ENCODE measurements at places on chromosomes 13 and 19.
A peak's percentile ranks its signal among the peaks of the same experiment; 100 is the strongest.

- peak; percentile 86 for DNase-seq
These were observed 30.0 kb downstream of the VAV1 start for GRCh38 chr19:6802336-6803035.

DNA sequence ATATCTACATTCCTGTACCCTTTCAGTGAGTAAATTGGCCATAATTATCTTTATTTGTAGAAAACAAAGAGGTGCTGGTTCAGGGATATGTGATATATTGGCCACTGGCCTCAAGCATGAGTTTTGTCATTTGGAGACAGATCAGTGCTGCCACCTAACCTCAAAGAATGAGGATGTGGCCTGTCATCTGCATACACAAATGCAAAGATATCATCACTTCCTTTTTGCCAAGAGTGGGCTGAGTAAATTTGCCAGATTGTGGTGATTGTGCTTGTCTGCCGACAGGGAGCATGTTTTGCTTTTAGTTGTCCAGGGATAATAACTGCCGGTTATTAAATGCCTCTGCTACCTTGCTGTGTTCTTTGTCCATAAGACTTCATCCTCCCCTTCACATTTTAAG is 44.2 kb downstream of the WASF3 start:
- no peak for DNase-seq

- DNase-seq = no peak
These were observed 169.6 kb upstream of the GPR12 start for GRCh38 chr13:26929971-26930730.

- no peak for DNase-seq
These were observed 643.2 kb downstream of the LIG4 start for GRCh38 chr13:107572156-107572555.

DNA sequence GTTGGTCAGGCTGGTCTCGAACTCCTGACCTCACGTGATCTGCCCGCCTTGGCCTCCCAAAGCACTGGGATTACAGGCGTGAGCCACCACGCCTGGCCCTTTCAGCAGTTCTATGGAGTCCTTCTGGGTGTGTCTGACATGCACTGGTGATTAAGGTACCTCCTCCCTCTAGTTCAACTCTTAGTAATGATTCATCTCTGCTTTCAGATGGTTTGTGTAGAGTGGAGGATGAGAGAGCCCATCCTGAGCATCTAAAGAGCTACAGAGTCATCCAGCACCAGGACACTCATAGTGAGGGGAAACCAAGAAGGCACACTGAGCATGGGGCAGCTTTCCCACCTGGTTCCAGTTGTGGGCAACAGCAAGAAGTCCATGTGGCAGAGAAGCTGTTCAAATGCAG is 8.2 kb downstream of the ZNF584 start:
- DNase-seq = no peak

DNA sequence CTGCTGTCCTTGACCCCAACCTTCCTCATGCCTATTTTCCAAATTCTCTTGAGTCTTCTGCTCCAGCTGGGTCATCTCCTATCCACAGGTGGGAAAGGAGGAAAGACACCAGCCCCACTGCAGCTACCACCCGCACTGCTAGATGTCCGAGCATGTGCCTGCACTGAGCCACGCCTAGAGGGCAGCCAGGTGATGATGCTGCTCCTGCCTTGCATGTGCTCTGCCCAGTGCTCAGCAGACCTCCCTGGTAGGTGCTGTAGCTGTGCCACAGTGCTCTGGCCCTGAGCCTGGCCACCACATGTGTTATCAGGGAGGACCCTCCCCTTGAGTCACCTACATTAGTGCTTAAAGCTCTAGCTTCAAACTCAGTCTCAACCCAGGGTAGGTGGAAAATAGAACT is 6.9 kb upstream of the CYSLTR2 start:
- DNase-seq = no peak

GRCh38 chr19:44232867-44233266 is 20.5 kb downstream of the ZNF227 start:
- DNase-seq = no peak

DNA sequence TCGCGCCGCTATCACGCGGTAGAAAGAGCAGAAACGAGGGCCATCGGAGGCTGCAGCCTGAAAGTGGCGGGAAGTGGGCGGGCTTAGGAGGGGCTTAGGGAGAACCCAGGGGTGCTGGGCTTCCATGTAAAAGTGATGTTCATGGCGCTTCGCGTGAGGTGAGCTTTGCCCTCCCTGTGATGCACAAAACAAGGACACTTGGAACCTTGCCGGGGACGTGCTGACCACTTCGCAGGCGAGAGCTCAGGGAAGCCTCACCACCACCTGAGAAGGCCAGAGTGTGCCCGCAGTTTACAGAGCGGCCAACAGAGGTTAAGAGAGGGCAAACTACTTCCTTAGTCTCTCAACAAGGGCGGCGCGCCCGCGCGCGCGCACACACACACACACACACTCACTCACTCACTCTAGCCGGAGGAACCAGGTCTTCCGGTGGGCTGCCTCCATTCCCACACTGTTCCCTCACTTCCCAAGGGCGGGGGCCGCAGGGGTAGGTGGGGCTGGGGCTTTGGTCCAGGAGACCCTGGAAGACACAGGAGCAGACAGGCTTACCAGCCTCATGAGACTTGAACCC is 651 bp downstream of the GAPDHS start:
- DNase-seq = no peak

DNA sequence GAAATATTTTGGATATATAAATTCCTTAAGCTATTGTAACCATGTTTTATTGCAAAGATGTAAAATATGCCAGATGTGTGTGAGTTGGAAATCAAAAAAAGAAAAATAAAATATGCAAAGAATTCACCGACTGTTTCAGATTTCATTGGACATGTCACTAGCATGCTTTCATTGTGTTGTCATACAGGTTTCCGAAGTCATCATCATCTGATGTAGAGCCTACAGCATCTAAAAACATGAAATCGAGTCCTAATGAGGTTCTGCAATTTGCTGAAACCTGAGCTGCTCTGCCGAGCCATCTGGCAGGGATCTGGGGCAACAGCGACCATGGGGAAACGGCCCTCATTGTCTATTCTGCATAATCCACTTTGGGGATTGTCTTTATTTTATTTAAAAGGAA is 196.1 kb upstream of the MAB21L1 start:
- DNase-seq = no peak

DNA sequence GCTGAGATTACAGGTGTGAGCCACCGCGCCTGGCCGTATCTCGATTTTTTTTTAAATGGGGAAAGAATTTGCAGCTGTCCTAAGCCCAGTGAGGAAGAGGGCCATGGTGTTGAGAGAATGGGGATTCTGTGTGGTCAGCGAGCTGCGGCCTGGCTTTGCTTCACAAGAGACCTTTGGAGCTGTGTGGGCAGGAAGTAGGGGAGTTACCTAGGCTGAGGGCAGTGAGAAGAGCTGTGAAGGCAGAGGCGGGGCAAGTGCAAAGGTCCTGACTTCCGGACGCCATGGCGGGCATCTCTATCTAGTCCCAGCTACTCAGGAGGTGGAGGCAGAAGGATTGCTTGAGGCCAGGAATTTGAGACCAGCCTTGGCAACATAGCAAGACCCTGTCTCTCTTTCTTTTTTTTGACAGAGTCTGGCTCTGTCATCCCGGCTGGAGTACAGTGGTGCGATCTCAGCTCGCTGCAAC is 4.9 kb downstream of the AP2A1 start:
- no peak for DNase-seq

DNA sequence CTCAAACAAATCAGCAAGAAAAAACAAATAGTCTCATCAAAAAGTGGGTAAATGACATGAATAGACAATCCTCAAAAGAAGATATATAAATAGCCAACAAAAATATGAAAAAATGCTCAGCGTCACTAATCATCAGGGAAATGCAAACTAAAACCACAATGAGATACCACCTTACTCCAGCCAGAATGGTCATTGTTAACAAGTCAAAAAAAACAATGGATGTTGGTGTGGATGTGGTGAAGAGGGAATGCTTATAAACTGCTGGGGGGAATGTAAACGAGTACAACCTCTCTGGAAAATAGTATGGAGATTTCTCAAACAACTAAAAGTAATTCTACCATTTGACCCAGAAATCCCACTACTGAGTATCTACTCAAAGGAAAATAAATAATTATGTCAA is 239.2 kb upstream of the RFC3 start:
- DNase-seq = no peak

- DNase-seq = no peak
These were observed 2.4 kb upstream of the NCAN start for GRCh38 chr19:19209372-19209771.

GRCh38 chr13:25177636-25178035 is 5.5 kb upstream of the AMER2 start:
- no peak for DNase-seq

- DNase-seq = no peak
These were observed 99.7 kb upstream of the MIR17HG start for GRCh38 chr13:91247768-91248167.

- peak; percentile 82 for DNase-seq
These were observed 253.6 kb upstream of the MAB21L1 start for GRCh38 chr13:35729926-35730627.

DNA sequence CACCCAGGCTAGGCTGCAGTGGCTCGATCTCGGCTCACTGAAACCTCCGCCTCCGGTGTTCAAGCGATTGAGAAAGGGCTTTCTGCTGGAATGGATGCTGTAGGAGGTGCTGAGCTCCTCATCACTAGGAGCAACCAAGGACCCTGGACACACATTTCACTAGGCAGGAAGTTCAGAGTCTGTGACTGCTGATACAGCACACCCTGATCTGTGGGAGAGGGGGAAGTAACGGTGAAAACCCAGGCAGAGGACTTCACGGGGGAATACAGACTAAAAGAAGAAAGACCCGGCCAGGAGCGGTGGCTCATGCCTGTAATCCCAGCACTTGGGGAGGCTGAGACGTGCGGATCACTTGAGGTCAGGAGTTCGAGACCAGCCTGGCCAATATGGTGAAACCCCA is 11.9 kb upstream of the NOTCH3 start:
- no peak for DNase-seq

DNA sequence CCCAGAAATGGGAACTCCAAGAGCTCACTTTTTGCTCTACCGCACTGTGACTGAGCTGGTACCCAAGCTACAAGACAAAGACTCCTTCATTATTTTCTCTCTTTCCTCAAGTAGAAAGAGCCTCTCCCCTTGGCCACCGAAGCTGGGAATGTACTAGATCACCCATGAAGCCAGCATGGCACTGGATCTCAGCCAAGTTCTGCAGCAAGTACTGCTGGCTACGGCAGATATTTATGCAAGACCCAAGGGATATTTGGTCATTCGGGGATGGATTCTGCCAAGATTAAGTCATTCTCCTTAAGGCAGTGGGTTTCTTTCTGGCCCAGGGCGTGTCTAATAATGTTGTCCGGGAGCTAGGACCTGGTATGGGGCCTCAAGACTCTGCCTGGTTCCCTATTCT is 633.5 kb downstream of the SLITRK1 start:
- no peak for DNase-seq

- DNase-seq = no peak
These were observed 12.2 kb upstream of the CCDC97 start for GRCh38 chr19:41297628-41298347.

DNA sequence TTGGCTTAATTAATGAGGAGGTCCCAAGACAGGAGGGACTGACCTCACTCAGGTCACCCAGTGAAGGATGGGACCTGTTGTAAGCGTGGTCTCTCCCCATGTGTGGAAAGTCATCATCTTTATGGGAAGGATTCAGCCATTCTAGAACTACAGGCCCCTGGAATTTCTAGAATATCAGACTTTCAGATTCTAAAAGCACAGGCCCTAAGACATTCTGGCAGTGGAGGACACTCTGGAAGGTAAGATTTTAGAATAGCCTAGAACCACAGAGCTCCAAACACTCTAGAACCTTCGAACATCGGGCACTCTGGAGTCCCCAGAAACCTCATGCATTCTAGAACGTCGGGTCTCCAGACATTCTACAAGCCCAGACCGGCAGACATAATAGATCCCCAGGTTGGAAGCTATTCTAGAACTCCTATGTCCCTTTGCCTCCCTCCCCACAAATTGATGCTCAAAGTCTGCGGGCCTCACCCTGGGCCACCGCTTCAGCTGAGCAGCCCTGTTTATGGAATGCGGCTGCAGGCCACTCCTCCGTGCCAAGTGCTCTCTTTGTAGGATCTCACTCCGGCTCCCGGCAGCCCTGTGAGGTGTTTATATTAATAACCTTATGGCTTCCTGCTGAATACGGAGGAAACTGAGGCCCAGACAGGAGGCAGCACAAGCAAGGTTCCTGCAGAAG is 1.9 kb upstream of the KLK15 start:
- no peak for DNase-seq

- DNase-seq = no peak
These were observed 4.4 kb upstream of the S1PR5 start for GRCh38 chr19:10521461-10522171.

- DNase-seq = peak; percentile 89
These were observed 7.7 kb upstream of the CXCL17 start for GRCh38 chr19:42450314-42450934.

- DNase-seq = no peak
These were observed 51.4 kb downstream of the ATP11A start for GRCh38 chr13:112741185-112741755.

DNA sequence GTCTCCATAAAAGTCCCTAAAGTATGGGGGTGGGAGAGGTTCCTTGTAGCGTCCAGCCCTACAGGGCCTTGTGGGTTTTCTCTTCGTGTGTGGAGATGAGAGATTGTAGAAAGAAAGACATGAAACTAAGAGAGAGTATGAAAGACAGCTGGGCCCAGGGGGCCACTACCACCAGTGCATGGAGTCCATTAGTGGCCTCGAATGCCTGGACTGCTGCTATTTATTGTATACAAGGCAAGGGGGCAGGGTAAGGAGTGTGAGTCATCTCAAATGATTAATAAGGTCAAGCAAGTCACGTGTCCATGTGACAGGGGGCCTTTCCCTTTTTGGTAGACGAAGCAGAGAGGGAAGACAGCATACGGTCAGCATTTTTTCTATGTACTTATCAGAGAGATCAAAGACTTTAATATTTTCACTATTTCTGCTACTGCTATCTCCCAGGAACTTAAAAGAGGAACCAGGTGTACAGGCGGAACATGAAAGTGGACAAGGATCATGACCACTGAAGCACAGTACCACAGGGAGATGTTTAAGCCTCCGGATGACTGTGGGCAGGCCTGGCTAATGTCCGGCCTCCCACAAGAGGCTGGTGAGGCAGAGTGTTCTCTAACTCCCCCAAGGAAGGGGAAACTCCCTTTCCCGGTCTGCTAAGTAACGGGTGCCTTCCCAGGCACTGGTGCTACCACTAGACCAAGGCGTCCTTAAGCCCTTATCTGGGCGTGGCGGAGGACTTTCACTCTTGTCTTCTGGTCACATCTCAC is 25.5 kb downstream of the FGF21 start:
- no peak for DNase-seq

DNA sequence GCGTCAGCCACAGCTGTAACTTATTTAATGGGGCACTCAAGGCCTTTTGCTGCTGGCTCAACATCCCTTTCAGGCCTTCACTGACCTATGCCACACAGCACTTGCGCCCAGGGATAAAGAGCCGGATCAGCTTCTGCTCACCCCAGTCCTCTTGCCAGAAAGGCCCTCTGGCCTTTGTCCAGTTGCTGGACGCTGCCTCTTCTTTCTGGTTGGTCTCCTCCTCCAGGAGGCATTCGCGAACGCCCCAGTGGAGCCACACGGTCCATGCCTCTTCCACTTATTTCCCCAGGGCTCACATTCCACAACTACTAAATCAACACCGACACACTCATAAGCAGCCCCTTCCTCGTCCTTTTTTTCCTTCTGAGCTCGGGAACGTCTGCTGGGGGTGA is 3.7 kb upstream of the ZNF329 start:
- no peak for DNase-seq

GRCh38 chr19:11963566-11964355 is 1.1 kb upstream of the ZNF763 start:
- DNase-seq = peak; percentile 89

- no peak for DNase-seq
These were observed 2.8 kb downstream of the MAST1 start for GRCh38 chr19:12841094-12841493.

- no peak for DNase-seq
These were observed 278.7 kb upstream of the GPC6 start for GRCh38 chr13:92947770-92948434.

- DNase-seq = no peak
These were observed 628 bp downstream of the MRPL34 start for GRCh38 chr19:17306285-17306714.
